Fibroblast of villous mesenchyme (primary cell): ENCODE measurements at places on chromosomes 5 and 9.

DNA sequence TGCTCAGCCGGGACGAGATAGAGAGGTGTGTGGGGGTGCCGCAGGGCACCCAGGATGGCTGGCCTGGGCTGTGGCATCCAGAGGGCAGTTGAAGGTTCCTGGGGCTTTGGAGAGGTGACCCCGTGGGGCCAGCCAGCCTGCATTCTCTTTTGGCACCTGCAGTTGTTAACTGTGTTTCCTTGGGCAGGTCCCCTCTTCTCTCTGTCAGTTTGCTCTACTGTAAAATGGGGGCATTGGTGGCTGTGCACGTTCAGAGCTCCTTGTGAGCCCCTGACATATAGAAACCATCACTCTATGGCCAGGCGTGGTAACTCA lies 8.5 kb downstream of the ZDHHC12 start:
- DNase-seq = no peak

- DNase-seq = no peak
Observed at GRCh38 chr5:171578049-171578828, 158.8 kb downstream of the FGF18 start.

DNA sequence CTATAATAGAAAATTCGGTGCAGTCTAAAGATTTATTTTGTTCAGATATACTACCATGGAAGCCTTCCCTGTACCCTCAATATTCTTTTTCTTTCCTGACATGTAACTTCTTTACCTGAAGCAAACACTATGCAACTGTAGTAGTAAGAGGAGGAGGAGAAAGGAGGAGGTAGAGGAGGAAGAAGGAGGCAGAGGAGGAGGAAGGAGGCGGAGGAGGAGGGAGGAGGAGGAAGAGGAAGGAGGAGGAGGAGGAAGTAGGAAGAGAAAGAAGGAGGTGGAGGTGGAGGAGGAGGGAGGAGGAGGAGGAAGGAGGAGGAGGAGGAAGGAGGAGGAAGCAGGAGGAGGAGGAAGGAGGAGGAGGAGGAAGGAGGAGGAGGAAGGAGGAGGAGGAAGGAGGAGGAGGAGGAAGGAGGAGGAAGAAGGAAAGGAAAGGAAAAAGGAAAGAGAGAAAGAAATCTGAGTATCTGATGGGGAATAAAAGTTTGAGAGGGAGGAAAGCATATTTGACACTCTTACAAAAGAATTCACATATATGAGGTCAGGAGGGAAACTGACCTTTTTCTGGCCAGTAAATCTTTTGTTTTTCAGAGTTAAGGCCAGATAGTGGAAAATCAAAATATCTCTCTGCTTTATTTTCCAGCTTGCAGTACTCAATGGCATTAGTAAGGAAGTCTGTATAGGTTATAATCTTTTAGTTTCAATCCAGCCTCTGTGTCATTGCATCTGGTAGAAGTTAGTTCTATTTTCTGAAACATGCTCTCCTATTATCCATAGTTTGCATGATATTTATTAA lies 114.5 kb upstream of the LPAR1 start:
- no peak for DNase-seq

GRCh38 chr9:70529377-70529776 lies 114.9 kb upstream of the KLF9 start:
- DNase-seq = no peak

DNA sequence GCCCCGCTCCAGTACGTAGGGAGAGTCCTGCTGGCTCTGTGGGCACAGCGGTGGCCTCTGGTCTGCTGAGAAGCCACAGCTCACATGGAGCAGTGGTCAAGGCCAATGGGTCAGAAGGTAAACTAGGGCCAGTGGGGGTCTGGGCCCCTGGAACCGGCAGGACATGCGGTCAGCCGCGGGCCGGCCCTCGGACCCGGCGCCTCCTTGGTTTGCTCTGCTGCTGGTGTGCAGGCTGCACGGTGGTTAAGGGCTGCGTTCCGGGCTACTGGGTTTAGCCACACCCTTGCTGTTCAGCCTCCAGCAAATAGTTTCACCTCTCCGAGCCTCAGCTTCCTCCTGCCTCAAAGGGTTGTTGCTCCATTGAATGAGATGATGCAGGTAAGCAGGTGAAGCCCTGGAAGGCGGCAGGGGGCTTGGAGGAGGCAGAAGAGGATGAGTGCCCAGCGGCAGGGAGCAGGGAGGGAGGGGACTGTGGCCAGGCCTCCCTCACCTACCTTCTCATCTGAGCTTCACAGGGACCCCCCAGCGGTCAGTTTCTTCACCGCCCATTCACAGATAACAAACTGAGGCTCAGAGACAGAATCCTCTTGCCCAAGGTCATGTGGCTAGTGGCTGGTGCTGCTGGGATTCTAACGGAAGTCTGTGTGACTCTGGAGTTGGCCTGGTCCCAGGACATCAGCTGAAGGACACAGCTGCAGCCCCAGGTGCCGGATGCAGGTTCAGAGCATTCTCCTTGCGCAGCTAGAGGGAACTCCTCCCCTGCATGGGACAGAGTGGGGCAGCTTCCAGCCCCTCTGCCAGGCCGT lies 3.7 kb upstream of the COL5A1 start:
- DNase-seq = no peak

GRCh38 chr5:141525653-141526052 lies 36.8 kb downstream of the PCDHGC5 start:
- no peak for DNase-seq

DNA sequence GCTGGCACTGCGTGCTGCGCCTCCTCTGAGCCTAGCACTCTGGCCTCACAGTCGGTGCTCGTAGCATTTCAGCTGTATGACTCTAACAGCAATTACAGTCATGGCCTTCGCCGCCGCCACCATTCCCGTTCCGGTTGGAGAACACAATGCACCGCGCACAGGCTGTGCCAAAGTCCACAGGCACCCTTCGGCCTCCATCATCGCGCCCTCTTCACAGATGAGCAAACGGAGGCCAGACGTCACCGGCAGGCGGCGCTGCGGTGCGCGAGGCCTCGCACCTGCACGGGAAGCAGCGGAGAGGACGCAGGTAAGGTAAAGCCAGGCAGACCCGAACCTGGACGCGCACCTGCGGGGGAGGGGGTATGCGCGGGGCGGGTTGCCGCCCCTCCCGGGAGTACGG lies 128.9 kb downstream of the BARX1 start:
- DNase-seq = no peak

DNA sequence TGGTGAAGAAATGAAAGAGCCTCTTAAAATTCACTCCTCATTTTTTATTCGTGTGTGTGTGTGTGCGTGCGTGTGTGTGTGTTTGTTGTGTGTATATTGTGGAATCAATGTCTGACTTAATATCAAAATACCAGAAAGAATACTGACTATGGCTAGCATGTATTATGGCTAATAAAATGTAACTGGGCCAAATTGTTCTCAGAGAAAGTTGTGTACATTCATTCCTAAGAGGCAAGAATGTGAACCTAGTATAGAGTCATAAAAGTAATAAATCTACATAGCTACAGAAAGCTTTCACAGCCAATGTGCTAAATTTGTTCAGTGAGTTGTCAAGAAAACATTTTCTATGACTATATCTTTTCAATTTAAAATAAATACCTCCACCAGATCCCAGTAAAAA lies 211.5 kb downstream of the EBF1 start:
- DNase-seq = peak; percentile 26

- DNase-seq = no peak
Observed at GRCh38 chr5:126096442-126097006, 326.7 kb upstream of the GRAMD2B start.

DNA sequence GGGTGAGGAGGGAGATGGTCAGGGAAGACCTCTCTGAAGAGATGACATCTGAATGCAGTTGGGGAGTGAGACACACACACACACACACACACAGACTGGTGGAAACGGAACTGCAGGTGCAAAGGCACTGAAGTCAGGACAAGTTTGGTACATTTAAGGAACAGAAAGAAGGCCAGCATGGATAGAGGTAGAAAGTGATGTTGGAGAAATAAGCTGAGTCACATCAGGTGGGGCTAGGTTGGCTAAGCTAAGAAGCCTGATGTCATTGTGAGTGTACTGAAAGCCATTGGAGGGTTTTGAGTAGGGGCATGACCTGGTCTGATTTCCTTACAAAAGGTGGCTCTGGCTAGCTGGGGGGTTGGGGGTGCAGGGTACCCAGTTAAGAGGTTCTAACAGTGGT lies 3.1 kb downstream of the BSPRY start:
- DNase-seq = no peak

- no peak for DNase-seq
Observed at GRCh38 chr5:75091597-75091996, 39.2 kb upstream of the GCNT4 start.

GRCh38 chr9:96078897-96079490 lies 203.5 kb downstream of the ERCC6L2 start:
- peak; percentile 73 for DNase-seq

- DNase-seq = peak; percentile 66
Observed at GRCh38 chr5:180553530-180553929, 37.8 kb downstream of the SCGB3A1 start.

GRCh38 chr9:127402401-127403090 lies 5.6 kb downstream of the SLC2A8 start:
- DNase-seq = no peak

DNA sequence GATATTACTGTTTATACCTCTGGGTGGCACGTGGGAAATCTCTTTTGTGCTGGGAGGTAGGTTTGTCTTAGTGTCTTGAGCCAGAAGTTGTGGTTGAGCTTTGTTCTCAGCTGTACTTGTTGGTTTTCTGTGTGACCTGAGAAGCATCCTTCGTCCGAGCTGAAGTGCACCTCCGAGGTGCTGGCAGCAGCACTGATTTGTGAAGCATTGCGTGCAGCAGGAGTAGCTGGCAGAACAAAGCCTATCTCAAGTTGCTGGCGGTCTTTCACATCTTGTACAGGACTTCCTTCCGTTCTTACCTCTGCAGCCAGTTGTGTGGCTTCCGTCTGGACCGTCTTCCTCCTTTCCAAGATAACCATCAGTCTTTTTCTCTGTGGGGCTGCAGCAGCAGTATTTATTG lies 4.3 kb downstream of the PRRC2B start:
- DNase-seq = no peak

DNA sequence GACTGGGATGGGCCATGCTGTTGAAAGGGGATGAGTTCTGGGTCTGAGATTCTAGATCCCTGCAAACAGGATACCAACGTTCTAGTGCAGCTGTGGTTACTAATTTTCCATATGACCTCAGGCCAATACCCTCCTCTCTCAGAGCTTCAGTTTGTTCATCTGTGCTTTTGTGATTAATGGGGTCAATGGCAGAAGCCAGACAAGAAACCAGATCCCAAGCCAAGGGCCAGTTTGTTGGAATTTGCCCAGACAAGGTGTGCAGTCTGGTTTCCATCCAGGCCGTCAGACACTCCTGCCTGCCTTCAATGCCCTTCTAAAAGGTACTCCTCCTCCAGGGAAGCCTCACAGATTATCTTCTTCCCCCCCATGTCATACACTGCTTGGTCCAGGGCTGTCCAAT lies 11.4 kb downstream of the MYORG start:
- no peak for DNase-seq

DNA sequence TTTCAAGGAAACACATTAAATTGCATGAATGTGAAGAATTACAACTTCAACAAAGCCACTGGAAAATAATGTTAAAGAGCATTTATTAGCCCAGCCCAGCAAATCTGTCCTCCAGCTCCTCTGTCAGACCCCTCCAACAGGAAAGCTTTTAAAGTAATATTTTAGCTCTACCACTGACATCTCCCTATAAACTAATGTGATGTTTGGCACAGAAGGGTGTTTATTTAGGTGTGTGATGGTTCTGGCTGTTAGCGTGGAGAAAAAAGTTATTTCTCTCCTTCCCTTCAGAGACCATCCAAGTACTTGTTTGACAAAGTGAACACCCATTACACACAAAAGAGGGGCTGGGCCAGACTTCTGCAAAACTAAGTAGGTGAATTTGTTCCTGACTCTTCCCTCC lies 111.9 kb upstream of the TARS1 start:
- DNase-seq = no peak

DNA sequence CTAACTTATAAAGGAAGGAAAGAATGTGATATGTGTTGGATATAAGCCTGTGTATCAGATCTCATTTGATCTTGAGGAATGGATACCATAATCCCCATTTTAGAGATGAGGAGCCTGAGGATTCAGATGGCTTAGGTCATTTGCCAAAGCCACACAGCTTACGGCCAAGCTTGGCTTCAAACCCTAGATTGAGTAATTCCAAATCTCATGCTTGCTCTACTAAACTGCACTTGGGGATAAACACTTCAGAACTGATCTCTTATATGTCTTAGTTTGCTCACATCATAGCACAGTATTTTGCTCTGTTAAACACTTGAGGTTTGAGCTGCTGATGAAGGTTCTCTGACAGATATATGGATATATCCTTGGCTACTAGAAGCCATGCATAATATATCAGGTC lies 504.4 kb downstream of the NTRK2 start:
- DNase-seq = no peak

- no peak for DNase-seq
Observed at GRCh38 chr5:33984671-33985124, at the start of gene SLC45A2. Gene SLC45A2, minus strand, starts transcription at chr5:33984693. Its CDS starts 110 bp downstream, at chr5:33984583.

- DNase-seq = peak; percentile 81
Observed at GRCh38 chr9:132295181-132295580, 59.6 kb downstream of the SETX start.

GRCh38 chr5:112228667-112229066 lies 190.4 kb downstream of the EPB41L4A start:
- no peak for DNase-seq

GRCh38 chr9:33443047-33443446 lies 4.3 kb downstream of the AQP3 start:
- DNase-seq = peak; percentile 61

DNA sequence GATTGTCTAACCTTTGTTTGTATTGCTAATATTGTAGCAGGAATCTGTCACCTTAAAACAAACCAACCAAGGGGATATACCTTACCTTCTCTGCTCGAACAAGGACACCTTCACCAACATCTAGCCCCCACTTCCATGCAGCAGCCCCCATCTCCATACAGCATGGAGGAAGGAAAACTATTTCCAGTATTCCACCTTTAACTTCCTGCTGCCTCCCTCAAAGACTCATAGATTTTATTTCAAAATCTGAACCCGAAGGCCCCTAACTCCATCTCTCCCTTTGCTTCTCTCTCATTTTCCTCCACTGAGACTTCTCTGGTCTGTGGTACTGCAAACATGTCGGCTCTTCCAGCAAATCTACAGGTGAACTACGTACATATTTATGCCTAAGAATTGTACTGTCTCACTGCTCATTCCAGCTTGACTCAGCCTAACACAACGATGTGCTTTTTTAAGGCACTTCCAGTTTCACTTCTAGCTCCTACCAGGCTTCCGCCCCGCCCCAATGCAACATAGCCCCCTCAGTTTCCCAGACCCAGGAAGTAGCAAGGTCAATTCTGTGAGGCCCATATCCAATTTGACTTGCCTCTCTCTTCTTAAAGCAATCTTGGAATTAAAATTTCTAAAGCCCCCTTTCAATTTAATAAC lies 70.7 kb upstream of the RNF38 start:
- peak; percentile 84 for DNase-seq

GRCh38 chr9:2276296-2276695 lies 261.1 kb downstream of the SMARCA2 start:
- no peak for DNase-seq

- no peak for DNase-seq
Observed at GRCh38 chr9:26939955-26940711, 6.9 kb downstream of the PLAA start.
